T47D (cell line): ENCODE measurements at places on chromosomes 11 and 22.

- DNase-seq = no peak
These were observed 73.3 kb downstream of the ETS1 start for GRCh38 chr11:128513915-128514681.

- no peak for DNase-seq
These were observed 1.4 kb downstream of the FAM111A start for GRCh38 chr11:59144096-59144495.

GRCh38 chr11:110565357-110566336 lies 135.9 kb downstream of the FDX1 start:
- peak; percentile 45 for DNase-seq

- no peak for DNase-seq
These were observed 404.4 kb downstream of the KCNA4 start for GRCh38 chr11:29612423-29612822.
